ENCODE measurements at places on chromosomes 12 and 14. TPM values are rescaled to one million over a fixed set of nuclear protein-coding genes. Genes with fewer than 3 reads are reported as not detected.

The MUCL1 gene
- not detected for total RNA-seq

The SLC17A8 gene
- total RNA-seq, result not detected

The TSPAN11 gene
- not detected for total RNA-seq

The DTX1 gene
- 2.2 TPM for total RNA-seq

The ISM2 gene
- not detected for total RNA-seq

The SSPN gene
- total RNA-seq, result not detected

DNA sequence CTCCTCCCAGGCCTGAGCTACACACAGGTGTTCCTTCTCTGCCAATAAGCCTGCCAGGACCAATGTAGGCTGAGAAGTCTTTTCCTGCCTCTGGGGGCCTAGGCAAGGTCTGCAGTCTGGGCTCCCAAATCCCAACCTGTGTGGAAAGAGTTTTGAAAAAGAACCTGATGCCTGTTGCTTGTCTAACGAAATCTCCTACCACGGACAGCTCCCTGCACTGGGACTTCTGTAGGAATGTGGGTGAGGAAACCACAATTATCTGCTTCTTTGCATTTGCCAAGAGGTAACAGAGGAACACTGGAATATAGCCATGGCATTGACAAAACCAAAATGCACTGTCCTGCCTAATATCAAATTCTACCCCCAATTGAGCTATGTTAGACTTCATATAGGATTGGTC, 877.0 kb upstream of the TMEM132C start:
- no peak for DNase-seq

DNA sequence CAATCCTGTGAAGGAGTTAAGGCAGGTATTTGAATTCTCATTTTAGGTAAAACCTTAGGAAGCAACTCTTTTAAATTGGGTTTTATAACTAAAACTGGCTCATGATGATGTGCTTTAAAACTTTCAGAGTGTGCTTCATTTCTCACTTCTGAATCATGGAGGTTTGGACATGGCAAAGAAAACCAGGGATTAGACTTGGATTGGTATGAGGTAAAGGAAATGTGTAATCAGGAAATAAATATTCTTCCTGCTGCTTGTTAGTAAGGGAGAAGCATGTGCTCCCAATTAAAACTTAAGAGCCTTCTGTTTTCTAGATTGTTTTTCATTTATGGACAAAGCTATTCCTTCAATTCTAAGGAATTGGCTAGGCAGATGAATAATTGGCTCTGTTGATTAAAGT, 57.4 kb downstream of the FBXO33 start:
- no peak for DNase-seq

GRCh38 chr14:74875941-74876913, at the start of gene PROX2:
Gene PROX2 (minus strand): TSS chr14:74876145. CDS start chr14:74863834, 12,311 bp downstream.
- DNase-seq, result peak; percentile 30

DNA sequence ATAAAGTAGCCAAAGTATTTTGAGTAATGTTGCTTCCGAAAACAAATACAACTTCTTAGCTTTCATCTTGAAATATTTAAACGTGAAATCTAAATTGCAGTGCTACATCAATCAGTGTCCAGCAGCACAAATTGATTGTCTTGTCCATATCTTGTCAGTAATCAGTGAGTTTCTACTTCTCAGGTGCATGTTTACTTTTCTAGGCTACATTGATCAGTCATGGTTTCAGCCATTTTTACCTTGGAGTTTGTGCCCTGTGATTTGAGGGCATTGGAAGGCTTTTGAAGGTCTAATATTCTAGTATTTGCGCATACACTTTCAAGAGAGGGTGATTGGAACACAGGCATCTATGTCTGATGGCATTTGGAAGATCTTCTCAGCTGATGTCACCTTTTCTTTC, 12.4 kb downstream of the RMST start:
- no peak for DNase-seq

GRCh38 chr14:58288106-58288792, 10.1 kb upstream of the ARID4A start:
- no peak for DNase-seq

GRCh38 chr12:116502989-116503496, 56.1 kb upstream of the MAP1LC3B2 start:
- no peak for DNase-seq

- no peak for DNase-seq
Observed at GRCh38 chr14:55705651-55706364, 125.8 kb downstream of the KTN1 start.

- DNase-seq, result no peak
Observed at GRCh38 chr14:105163040-105163742, 5.4 kb downstream of the JAG2 start.

- DNase-seq, result no peak
Observed at GRCh38 chr14:76351941-76352340, 24.0 kb upstream of the ESRRB start.

DNA sequence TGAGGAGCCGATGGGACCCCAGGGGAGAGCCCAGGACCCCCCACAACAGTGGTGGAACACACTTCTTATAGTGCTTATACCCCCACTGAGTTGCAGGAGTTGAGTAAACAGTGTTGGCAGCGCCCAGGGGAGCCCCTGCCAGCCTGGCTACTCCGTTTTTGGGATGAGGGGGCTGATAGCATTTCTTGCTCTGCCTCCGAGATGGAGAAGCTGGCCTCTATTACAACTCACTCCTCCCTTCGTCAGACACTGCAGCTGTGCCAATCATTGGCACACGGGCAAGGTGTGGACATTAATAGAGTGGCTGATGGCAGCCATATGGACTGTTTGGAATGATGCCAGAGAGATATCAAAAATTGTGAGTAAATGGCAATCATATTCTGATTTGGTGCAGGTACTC, 94.9 kb upstream of the TMPO start:
- no peak for DNase-seq

GRCh38 chr12:102388469-102388868, 91.9 kb downstream of the IGF1 start:
- no peak for DNase-seq

DNA sequence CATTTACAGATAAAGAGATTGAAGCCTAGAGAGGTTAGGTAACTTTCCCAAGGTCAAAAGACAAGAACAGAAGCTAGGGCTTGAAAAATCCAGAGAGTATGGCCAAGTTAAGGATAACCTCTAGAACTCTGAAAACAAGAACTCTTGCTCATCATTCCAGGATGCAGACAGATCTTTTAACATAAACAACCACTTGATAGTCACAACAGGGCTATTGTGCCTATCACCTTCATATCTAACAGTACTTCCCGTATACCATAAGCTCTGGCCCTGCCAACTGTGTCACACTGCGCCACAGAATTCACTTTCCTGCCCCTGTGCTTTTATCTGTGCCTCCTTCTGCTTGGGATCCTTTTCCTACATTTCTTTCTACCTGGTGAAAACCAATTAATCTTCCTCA, 18.2 kb downstream of the ERP29 start:
- no peak for DNase-seq

- no peak for DNase-seq
Observed at GRCh38 chr12:83018088-83018487, 331.4 kb downstream of the TMTC2 start.

- DNase-seq, result no peak
Observed at GRCh38 chr12:24746864-24747263, 202.0 kb downstream of the BCAT1 start.

DNA sequence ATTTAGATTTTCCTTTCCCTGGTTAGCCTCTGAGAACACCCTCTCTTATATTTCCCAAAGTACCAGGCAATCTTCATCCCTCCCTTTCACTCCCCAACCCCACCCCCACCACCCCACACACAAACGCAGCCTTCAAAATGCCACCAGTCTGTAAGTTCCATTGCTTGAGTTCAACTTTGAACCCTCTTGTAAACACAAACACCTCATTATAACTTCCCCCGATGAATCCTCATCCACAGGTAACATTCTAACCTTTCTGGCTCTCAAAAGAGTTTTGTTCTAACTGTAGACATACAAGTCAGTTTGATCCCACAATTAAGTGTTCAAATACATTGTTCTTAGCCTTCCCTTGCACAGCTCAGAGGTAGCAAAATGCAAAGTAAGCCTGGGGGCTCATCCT, 199.4 kb upstream of the FOXN3 start:
- DNase-seq, result no peak

DNA sequence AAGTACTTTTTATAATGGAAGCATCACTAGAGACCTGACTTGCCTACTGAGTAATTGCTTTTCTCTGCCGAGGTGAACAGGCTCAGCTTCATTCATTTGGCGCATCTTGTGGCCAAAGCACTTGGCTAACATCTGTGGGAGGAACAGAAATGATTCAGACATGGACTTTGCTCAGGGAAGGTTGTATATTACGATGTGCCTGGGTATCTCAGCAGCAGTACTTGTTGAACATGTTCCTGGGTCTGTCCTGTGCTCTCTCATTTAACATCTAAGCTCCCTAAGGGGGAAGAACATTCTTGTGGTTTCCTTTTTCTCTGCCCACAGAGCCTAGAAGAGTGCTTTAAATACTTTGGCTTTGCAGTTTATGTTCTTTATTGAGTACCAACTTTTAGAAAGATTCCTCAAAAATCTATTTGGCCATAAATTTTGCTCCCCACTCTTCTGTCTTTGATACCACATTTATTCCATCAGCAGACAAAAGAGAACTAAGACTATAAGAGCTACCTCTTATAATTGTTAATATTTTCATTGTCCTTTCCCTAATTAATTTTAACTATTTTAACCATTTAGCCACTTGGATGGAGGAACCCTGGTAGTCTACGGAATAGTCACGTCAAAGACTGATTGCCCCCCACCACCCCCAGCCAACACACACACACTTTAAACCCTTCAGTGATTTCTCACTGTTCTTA, 101.2 kb upstream of the EGLN3 start:
- no peak for DNase-seq

DNA sequence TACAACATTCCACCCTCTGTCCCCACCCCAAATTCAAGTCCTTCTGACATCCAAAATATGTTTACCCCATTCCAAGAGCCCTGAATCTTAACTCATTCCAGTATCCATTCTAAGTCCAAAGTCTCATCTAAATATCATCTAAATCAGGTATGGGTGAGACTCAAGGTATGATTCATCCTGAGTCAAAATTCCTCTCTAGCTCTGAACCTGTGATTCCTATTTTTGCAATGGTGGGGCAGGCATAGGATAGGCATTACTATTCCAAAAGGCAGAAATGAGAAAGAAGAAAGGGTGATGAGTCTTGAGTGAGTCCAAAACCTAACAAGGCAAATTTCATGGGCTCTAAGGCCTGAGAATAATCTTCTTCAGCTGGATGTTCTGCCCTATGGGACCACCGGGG, 140.3 kb upstream of the FAR2 start:
- no peak for DNase-seq

DNA sequence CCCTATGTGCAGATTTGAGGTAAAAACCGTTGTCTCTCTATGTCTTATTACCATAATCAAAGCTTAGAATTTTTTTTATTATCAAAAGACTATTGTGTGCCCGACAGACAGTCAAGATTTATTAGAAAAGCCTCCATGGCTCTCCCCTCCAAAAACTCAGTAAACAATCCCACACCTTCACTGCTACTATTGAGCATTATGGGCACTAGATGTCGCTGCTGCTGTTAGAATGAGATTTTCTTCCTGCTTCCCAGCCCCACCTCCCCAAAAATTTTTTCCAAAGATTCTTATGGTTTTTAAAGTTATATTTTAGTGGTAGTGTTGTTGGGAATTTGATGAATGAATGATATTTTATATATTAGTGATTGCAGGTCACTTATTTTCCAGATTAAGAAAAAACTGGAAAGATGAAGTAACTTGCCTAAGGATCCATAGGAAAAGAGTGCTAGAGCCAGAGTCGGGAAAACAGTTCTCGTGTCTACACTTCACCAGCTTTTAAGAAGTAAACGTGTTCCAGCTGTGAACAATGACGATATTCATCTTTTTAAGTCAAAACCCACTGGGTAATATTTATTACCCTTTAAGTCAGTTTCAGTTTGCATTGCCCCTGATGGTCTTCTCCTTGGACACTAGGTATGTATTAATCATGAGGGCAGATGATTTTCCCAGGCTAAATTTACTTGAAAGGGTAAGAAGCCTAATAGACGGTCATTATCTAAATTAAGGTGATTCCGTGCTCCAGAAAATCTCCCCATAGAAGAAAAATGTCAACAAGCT, 12.2 kb upstream of the FOXG1 start:
- no peak for DNase-seq
